GM12878 (cell line): ENCODE measurements at places on chromosomes 3 and 15. TPM values are rescaled to one million over a fixed set of nuclear protein-coding genes. Genes with fewer than 3 reads are reported as not detected.

GRCh38 chr15:91515188-91515754 lies 338.2 kb upstream of the SLCO3A1 start:
- H3K36me3 ChIP-seq: no peaks in the 10 kb centered on the region
- no peaks in the 10 kb centered on the region for H3K27me3 ChIP-seq
- no peak for DNase-seq
- no peaks in the 10 kb centered on the region for H3K4me1 ChIP-seq

The AGBL1 gene
- total RNA-seq: not detected in 2 replicates

DNA sequence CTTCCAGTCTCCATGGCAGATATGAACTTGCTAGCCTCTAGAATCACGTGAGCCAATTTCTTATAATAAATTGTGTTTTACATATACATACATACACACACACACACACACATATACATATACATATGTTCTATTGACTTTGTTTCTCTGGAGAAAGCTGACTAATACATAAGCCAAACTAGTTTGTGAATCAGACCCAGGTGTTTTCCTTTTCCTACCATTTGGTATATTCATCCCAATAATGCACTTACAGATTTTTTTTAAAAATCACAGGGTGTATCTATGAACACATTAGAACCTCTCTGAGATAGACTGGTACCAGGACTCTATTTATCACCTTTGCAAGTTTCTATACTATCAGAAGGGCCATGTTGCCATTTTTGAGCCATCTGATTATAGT lies 122.9 kb upstream of the KCNH8 start:
- DNase-seq: no peak
- H3K36me3 ChIP-seq: no peaks in the 10 kb centered on the region
- no peaks in the 10 kb centered on the region for H3K27me3 ChIP-seq

- no peak overlapping the region for H3K4me3 ChIP-seq
- no peaks in the 10 kb centered on the region for H3K4me1 ChIP-seq
- no peaks in the 10 kb centered on the region for H3K27me3 ChIP-seq
- no peaks in the 10 kb centered on the region for H3K36me3 ChIP-seq
Measured at GRCh38 chr15:45744236-45744589, 109.4 kb downstream of the SQOR start.

The FSD2 gene
- not detected in 2 replicates for total RNA-seq

The IDH2 gene
- 271 and 294 TPM in 2 replicates for total RNA-seq

The LMAN1L gene
- total RNA-seq: not detected in 2 replicates

DNA sequence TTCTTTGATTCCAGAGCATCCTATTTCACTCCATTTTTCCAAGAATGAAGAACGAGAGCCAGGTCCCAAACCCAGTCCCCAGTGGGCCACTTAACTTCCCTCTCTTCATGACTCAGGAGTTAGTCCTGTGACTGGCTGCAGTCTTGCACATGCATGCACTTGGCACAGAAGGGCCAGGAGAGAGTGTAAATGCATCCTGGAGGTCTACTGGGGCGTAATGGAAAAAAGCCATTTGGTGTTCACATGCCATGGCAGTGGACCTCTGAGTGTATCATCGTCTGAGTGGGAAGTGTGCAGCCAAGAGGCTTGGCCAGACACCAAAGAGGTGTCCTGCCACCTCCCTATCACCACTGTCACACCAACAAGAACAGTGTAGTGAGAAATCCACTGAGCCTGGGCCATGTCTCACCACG lies 15.1 kb upstream of the RFTN1 start:
- H3K27ac ChIP-seq: no peak overlapping the region
- DNase-seq: no peak
- H3K4me1 ChIP-seq: no peaks in the 10 kb centered on the region

DNA sequence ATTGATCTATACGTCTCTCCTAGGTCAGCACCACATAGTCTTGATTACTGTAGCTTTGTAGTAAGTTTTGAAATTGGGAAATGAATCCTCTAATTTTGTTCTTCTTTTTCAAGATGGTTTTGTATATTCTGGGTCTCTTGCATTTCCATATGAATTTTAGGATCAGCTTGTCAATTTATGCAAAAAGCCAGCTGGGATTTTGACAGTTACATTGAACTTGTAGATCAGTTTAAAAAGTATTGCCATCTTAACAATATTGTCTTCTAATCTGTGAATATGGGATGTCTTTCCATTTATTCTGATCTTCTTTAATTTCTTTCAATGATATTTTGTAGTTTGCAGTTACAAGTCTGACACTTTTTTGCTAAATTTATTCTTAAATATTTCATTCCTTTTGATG lies 5.6 kb upstream of the PRR23E start:
- no peak overlapping the region for H3K27ac ChIP-seq
- H3K4me3 ChIP-seq: no peak overlapping the region
- no peak for DNase-seq
- H3K4me1 ChIP-seq: no peaks in the 10 kb centered on the region
- no peaks in the 10 kb centered on the region for H3K36me3 ChIP-seq

The LYZL4 gene
- not detected in 2 replicates for total RNA-seq

- peak within 1 kb of the TSS; percentile 92 for H3K27ac ChIP-seq
- no peak for DNase-seq
- no peaks in the 10 kb centered on the region for H3K36me3 ChIP-seq
Measured at GRCh38 chr15:84981711-84982300, at the start of gene PDE8A. PDE8A (plus strand) TSS chr15:84981856; CDS start chr15:84982163, 307 bp downstream.

GRCh38 chr15:78551902-78552301 lies 11.7 kb downstream of the PSMA4 start:
- no peak for DNase-seq
- no peak overlapping the region for H3K4me3 ChIP-seq
- peaks cover 6% of the 10 kb centered on the region for H3K4me1 ChIP-seq
- H3K27ac ChIP-seq: peak overlapping the region; percentile 72
- no peaks in the 10 kb centered on the region for H3K27me3 ChIP-seq
